ENCODE measurements at places on chromosomes 13 and 19.

GRCh38 chr13:99855526-99856420 is 115.8 kb downstream of the ZIC5 start:
- DNase-seq, result no peak

- no peak for DNase-seq
These were observed 432.3 kb downstream of the RFC3 start for GRCh38 chr13:34250151-34250670.

GRCh38 chr13:97858161-97858560 is 95.3 kb upstream of the IPO5 start:
- no peak for DNase-seq

DNA sequence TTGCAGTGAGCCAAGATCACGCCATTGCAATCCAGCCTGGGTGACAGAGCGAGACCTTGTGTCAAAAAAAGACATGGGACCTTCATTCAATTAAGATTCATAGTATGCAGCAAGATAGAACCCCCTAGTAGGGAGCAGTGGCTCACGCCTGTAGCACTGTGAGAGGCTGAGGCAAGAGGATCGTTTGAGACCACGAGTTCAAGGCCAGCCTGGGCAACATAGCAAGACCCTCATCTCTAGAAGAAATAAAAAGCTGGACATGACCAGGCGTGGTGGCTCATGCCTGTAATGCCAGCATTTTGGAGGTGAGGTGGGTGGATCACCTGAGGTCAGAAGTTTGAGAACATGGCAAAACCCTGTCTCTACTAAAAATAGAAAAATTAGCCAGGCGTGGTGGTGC is 7.1 kb upstream of the LGALS7 start:
- DNase-seq, result no peak

DNA sequence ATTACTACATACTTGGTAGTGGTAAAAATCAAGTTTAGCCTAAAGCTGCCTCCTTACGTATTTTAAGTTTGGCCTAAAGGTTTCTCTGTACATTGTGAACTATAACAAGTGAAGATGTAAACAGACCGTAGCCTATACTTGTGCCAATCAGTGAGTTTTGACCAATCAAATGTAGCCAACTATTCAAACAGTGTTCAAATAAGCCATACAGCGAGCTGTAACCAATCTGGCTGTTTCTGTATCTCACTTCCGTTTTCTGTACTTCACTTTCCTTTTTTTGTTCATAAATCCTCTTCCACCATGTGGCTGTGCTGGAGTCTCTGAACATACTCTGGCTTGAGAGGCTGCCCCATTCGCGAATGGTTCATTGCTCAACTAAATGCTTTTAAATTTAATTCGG is 2504.6 kb downstream of the PCDH9 start:
- DNase-seq, result no peak

- DNase-seq, result peak; percentile 85
These were observed 9.4 kb upstream of the CEACAM16 start for GRCh38 chr19:44689290-44690130.
